ENCODE measurements at places on chromosomes 3 and 15.
A peak's percentile ranks its signal among the peaks of the same experiment; 100 is the strongest.

GRCh38 chr3:183287301-183287971 is 34.4 kb downstream of the B3GNT5 start:
- no peak for DNase-seq

GRCh38 chr3:133934073-133934970 is 38.6 kb upstream of the RAB6B start:
- DNase-seq = no peak

GRCh38 chr3:125194061-125194848 is 18.3 kb downstream of the SLC12A8 start:
- DNase-seq = no peak

- DNase-seq = peak; percentile 68
Measured at GRCh38 chr15:90934256-90934948, 683 bp upstream of the UNC45A start.
